AG10803 (cell line): ENCODE measurements at places on chromosomes 16 and 17.

GRCh38 chr17:76191896-76192295, 48.4 kb downstream of the RNF157 start:
- DNase-seq, result no peak

DNA sequence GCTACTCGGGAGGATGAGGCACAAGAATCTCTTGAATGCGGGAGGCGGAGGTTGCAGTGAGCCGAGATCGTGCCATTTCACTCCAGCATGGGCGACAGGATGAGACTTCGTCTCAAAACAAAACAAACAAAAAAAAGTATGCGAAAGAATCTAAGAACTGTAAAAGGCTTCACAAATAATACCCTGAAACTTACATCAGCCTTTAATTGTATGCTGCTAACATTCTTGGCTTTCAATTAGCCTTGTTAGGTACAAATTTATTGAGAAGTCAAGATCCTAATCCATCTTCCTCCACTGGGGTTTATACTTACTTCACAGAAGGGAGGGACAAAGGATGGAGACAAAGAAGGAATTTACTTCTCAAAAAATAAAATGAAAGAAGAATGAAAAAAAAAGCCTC, 83.3 kb downstream of the SNX11 start:
- no peak for DNase-seq

- DNase-seq, result no peak
Measured at GRCh38 chr17:75816693-75817092, 27.5 kb downstream of the UNC13D start.

DNA sequence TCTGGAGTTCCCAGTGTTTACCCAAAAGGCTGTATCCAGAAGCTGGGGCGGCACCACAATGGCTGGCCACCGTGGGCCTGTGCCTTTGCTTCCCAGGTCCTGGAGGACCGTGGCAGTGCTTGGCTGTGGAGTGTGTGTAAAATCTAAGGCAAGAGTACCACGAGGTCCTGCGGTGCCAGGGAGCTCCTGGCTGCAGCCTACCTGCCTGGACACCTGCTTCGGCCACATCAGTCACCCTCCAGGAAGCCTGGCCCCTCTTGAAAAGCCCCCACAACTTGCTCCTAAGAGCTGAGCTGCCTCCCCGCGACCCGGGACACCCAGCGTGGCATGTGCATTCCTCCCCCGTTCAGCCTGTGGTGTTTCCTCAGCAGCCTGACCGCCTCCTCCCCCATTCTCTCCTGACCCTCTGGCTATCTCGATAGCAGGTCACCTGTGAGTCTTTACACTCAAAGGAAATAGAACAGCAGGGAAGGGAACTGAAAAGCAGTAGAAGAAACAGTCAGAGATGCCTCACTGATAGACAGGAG, 7.9 kb downstream of the TIMM22 start:
- no peak for DNase-seq

DNA sequence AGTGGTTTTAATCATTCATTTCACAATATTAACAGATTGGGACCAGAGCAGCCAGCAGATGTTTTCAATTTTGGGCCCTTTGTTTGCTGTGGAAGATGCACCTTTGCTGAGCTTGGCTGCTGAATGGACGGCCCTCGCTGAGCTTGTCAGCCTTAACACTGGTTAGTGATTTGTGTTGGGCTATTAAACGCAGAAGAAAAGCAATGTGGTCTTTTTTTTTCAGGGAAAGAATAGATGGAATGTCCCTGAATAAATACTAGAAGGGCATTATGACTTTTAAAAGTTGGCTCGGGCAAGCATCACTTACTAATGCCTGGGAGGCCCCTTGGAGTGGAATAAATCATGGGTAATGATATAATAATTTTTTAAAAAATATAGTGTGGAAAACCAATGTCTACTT, 297.0 kb downstream of the MAP2K6 start:
- peak; percentile 62 for DNase-seq

GRCh38 chr17:36464765-36465088, 21.8 kb upstream of the ZNHIT3 start:
- DNase-seq, result no peak

- peak; percentile 95 for DNase-seq
Measured at GRCh38 chr16:53768593-53768992, 64.6 kb downstream of the FTO start.

DNA sequence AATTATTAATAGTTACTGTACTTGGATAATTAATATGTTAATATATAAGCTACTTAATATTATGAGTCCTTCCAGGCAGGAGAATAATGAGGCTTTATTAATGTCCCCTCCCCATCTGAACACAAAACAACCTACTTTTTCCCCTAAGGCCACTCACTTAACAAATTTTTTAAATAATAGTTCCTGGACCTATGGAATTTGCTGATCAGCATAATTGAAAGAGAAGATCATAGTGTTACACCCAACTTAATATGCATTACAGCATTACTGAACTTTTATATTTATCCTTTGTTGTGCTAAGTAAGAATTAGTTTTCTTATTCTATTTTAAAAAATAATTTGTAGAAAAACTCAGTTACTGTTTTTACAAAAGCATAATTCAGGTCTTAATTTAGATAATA, 1537.7 kb upstream of the GOT2 start:
- DNase-seq, result no peak

- DNase-seq, result no peak
Measured at GRCh38 chr17:70288540-70289290, 119.4 kb downstream of the KCNJ2 start.

DNA sequence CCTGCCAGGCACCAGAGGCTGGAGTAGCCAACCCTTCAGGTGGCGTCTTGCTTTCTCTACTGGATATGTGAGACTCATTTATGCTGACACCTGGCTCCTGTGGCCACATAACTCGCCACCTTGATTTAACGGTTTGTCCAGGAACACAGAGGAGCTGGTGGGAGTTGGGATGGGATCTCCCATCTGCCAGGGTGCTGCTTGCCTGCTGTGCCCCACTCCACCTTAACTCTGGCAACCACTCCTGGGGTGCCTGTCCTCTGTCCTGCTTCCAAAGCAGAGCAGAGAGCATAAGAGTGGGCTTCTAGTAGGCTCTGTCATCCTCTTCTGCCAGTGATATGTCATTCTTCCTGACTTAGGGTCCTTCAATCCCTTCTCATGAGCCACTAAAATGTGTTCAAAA, 63.4 kb upstream of the ZNF423 start:
- DNase-seq, result no peak

DNA sequence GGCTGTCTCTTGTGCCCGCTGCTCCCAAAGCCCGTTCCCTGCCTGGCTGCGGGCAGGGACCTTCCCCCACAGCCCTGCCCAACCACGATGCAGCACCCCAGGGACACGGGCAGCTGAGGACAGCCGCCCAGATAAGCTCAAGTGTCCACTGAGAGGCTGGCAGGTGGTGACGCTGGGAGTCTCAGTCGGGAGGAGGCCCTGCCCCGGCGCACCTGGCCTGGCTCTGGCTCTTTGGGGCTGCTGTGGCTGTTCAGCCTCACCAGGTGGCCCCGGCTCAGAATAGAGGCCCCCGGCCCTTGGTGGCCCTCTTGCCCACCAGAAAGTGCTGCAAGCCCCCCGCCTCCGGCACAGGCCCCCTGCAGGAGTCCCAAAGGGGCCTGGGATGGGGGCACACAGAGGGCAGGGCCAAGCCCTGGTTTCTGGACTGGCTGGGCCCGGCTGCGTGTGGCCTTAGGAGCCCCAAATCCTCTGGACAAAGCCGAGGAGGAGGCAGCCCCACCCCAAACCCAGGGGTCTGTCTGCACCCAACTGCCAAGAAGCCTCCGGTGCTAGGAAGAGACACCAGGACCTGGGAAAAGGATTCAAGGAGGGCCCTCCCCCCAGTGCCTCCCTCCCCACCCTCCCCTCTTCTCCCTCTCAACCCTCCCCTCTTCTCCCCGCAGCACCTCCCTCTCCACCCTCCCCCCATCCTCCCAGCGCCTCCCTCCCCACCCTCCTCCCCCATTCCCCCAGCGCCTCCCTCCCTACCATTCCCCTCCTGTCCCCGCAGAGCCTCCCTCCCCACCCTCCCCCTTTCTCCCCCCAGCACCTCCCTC, 5.3 kb downstream of the NTHL1 start:
- DNase-seq, result no peak

- DNase-seq, result no peak
Measured at GRCh38 chr16:55735120-55735781, 79.5 kb downstream of the SLC6A2 start.

GRCh38 chr17:76805319-76805718, 62.9 kb upstream of the MGAT5B start:
- peak; percentile 63 for DNase-seq

- DNase-seq, result no peak
Measured at GRCh38 chr16:72865258-72865657, 182.7 kb downstream of the ZFHX3 start.

DNA sequence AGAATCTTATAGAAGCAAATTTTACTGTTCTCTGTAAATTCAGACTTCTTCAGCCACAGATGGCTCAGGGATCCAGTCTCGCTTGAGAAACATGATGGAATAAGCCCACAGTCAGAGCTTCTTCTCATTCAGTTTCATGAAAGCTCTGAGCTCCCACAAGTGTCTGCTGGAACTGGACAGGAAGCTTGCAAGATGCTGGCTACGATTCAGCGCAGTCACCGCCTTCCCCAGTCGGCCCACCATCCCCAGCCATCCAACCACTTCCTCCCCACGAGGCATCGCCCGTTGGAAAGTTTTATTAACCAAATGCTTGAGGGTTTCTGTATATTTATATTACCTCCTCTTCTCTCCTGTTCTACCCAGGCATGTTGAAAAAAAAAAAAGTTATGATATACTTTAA, 171.7 kb downstream of the ZFHX3 start:
- DNase-seq, result peak; percentile 75

DNA sequence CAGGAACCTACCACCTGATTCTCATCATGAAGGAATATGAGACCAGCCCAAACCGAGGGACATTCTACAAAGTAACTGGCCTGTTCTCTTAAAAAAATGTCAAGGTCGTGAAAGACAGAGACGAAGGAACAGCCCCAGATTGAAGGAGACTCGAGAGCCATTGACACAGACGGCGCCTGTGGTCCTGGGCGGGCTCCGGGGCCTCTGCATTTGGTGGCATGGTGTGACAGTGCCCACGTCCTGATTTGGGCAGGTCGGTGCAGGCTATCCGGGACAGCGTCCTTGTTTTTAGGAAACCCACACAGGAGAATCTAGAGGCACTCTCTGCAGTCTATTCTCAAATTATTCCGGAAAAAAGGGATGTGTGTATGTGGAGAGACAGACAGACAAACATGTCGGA, 64.1 kb downstream of the ADCY9 start:
- DNase-seq, result no peak

GRCh38 chr16:50611332-50611934, 63.2 kb downstream of the NKD1 start:
- peak; percentile 49 for DNase-seq

GRCh38 chr17:60079401-60080243, 901 bp upstream of the HEATR6 start:
- DNase-seq, result peak; percentile 60

GRCh38 chr17:72913142-72913682, 179.3 kb downstream of the SLC39A11 start:
- DNase-seq, result no peak

- DNase-seq, result no peak
Measured at GRCh38 chr16:72944757-72945485, 103.0 kb downstream of the ZFHX3 start.

DNA sequence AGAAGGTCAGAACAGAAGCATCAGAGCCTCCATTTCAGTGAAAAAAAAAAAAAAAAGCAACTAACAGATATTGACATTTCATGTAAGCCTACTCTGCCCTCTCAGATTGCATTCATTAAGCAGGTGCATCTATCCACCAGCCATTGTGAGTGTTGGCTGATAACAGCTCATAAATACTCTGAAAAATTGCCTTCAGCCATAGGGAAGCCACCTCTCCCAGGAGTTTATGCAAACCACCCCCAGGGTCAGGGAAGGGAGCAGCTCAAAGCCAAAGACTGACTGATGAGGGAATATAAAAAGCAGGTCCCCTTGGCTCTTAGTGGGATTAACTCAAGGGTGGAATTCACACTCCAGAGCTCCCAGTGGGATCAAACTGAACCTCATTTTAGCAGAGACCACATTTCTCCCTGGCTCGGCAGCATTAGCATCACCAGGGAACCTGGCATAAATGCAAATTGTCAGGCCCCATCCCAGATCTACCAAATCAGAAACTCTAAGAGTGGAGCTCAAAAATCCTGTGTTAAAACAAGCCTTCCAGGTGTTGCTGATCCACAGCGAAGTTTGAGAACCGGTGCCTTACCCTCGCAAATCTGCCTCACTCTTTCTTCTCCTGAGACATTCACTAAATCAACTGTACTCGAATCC, 14.2 kb downstream of the APOH start:
- no peak for DNase-seq

DNA sequence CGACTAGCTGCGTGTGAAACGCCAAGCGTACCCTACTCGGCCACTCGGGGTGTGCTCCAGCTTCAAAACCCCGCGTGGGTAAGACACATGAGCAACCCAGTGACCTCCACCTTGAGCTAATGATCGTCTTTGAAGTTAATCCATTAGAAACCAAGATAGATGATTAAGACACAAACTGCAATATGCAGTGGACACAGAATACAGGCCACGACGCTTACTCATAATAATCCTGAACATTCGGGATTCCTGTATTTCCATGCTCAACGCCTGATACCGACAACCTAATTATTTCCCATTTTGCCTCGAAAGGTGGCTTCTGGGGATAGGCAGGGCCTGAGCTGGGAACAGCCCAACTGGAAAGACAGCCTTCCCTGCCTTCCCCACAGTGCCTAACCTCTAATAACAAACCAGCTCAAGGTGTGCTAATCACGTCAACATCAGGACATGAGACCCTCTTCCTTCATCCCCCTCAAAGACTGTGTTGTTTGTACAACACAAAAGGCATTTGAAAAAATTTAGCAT, 504 bp upstream of the COPRS start:
- DNase-seq, result no peak

DNA sequence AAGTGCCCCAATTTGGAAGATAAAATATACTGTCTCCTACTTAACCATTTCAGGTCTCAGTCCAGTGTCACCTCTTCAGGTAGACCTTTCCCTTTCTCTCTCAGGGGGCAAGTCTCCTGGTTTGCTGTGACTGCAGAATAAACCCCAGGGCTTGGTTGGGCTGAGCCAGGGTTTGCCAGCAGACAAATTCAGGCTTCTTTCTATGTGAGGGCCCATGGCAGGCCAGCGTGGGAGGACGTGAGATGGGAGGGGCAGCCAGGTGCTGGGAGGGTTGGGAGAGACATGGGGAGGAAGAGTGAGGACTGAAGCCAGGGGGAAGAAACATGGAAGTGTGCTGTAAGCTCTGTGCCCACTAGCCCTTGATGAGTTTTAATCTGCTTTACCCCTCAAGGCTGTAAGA, 163.2 kb downstream of the SPECC1 start:
- no peak for DNase-seq

- DNase-seq, result no peak
Measured at GRCh38 chr17:73561111-73561510, 83.1 kb downstream of the SDK2 start.

- DNase-seq, result no peak
Measured at GRCh38 chr17:49939318-49939717, 29.7 kb upstream of the DLX4 start.

- DNase-seq, result no peak
Measured at GRCh38 chr16:10663744-10664143, 31.0 kb downstream of the TEKT5 start.
